ENCODE measurements at places on chromosomes 2 and 18.

DNA sequence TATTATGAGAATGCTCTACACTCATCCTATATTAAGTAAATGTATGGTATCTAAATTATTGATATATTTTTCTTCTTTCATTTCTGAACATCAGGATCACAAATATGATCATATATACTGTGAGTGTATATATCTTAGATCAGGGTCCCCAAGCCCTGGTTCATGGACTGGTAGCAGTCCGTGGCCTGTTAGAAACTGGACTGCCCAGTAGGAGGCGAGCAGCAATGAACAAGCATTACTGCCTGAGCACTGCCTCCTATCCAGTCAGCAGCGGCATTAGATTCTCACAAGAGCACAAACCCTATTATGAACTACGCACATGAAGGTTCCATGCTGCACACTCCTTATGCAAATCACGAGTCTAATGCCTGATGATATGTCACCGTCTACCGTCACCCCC is 1247.1 kb upstream of the NXPH2 start:
- no peak for DNase-seq

DNA sequence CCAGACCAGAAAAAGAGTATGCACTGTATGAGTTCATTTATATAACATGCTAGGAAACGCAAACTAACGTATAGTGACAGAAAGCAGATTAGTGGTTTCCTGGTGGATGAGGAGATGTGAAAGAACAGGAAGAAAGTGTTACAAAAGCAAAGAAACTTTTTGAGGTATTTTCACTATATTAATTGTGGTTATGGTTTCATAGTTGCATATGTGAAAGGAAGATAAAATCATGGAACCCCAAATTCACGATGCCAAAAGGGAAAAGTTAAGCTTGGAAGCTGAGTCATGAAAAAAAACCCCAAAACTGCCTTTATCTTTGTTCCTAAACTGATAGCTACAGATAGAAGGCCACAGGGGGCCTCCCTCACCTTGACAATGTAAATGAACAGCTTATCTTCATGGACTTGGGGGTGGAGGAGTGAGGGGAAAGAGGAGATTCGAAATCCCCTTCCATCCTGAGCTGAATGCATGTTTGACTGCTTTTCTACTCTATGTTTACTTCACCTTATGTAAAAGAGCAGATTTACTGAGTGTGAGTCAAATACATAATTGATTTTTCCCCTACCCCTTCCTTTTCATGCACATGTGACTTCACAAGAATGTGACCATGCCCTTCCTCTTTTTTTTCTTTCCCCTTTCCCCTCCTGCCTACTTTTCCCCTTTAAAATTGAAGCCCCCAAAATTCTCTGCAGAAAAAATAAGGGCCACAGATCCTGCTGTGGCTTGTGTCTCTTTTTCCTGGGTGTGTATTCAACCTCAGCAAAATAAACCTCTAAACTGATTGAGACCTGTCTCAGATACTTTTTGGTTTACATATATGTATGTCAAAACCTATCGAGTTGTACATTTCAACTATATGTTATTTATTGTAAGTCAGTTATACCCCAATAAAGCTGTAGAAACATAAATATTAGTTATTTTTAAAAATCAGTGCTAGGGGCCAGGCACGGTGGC is 100.1 kb upstream of the TLK1 start:
- peak; percentile 33 for DNase-seq

GRCh38 chr2:239579081-239579480 is 178.3 kb upstream of the HDAC4 start:
- no peak for DNase-seq

DNA sequence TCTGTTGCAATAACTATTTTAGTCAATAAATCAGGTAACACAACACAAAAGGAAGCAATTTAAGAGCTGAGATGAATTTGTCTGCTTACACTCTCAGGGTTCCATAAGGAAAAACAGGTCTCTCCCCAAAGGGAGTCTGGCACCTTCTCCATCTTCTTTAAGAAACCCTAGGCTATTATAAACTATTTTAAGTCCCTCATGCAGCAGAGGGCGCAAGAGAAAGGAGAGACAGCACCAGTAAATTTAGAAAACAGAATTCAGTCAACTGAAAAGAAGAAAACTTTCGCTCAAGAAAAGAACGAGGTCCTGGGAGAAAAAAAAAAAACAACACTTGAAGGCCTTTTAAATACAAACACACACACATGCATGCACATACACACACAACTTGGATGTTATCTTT is 19.1 kb downstream of the SULT1C4 start:
- no peak for DNase-seq

DNA sequence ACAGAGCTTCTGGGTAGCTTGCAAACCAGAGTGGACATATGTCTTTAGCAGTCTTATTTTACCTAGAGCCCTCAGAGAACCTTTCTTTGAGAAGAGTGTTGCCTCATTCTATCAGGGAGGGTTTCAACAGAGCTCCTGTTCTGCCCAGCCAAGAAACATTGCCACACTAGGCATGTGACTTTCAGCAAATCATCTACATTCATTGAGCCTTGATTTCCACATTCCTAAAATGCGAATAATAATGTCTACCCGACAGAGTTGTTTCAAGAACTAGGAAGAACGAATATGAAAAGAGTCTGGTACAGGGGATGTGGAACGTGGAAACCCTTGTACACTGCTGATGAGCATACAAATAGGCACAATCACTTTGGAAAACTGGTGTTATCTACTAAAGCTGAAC is 7.8 kb upstream of the PRKAG3 start:
- no peak for DNase-seq

DNA sequence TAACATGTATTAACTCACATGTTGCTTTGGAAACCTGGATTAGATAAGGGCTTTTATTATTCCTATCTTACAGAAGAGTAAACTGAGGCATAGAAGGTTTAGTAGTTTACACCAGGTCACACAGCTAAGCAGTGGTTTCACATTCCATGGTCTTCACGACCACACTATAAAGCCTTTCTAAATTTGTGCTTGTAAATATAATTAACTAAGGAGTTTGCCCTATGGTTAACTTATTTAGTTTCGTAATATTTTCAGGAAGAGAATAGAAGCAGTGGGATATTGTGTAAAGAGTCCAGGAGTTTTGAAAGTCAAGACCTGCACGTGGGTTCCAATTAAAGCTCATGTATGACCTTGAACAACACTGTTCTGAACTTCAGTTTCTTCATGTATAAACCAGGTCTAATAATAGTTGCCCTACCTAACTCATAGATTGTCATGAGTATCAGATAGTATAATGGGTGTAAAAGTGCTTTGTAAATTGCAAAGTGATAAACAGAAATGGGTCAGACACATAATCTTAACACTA is 19.5 kb upstream of the SOS1 start:
- DNase-seq, result no peak

- no peak for DNase-seq
Observed at GRCh38 chr18:14914771-14915170, 166.8 kb downstream of the ANKRD30B start.

DNA sequence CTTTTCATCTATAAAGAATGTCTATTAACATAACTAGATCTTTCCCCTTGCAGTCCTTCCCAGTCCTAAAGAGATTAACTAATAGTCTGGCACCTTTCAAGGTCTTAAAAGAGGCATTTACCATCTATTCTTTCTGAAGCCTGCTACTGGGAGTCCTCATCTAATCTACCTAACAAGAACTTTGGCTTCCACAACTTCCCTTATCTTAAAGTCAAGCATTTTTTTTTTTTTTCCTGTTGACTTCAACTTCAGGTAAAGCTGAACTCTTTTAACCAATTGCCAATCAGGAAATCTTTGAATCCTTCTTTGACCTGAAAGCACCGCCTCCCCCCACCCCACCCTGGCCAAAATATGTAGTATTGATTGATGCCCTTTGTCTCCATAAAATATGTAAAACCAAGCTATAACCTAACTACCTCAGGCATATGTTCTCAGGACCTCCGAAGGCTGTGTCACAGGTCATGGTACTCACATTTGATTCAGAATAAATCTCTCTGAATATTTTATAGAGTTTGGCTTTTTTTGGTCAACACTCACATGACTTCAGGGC is 168.6 kb downstream of the PTPRM start:
- no peak for DNase-seq

DNA sequence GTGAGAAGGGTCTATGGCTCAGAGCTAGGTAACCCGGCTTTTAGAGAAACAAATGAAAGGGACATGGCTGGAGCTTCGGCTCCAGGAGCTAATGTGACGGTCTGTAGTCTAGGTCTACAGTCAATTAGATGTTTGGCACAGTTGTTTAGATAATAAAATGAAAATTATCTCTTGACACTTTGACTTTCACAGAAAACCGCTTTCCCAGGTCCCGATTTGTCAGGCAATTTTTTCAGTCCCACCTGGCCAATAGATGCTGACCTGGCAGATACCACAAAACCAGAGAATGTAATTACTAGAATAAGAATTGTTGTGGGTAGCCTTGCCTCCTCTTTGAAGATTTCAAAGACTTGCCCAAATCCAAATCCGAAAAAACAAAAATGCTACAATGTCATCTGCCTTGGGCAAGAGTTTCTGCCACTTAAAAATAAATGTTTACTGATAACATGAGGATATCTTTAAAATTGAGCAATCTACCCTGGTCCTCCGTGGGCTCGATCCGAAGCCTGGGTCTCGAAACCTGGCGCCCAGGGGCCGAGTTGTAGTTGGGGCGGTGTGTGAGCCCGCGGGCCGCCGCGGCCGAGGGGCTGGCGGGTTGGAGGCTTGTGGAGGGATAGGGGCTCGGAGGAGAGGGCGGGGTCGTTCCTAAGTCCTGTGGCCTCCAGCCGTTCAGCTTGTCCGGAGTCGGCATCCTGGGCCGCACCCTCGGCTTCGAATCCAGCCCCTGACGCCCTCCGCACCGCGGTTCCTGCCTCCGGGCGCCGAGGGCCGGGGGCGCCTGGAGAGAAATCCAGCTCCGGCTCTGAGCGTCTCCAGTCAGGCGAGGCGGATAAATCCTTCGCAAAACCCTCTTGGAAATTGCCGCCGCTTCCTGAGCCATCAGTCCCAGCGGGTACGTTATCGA is 2.3 kb downstream of the EMX1 start:
- peak; percentile 22 for DNase-seq

DNA sequence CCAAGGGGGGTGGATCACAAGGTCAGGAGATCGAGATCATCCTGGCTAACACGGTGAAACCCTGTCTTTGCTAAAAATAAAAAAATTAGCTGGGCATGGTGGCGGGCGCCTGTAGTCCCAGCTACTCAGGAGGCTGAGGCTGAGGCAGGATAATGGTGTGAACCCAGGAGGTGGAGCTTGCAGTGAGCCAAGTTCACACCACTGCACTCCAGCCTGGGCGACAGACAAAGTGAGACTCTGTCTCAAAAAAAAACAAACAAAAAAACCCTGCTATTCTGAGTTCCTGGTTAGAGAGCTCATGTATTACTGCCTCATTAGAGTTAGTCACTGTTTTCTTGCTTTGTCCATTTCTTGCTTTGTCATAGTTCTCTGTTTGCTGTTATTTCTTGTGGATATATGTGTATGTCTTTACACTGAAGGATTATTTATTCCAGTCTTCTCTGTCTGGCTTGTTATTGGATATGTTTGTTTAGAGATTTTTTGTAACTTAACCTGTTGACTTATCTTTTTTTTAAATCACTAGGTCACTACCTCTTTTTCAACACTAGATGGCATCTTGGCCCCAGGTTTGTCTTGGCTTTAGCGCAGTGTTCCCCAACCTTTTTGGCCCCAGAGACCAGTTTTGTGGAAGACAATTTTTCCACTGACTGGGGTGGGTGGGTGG is 17.0 kb downstream of the TTLL4 start:
- no peak for DNase-seq

DNA sequence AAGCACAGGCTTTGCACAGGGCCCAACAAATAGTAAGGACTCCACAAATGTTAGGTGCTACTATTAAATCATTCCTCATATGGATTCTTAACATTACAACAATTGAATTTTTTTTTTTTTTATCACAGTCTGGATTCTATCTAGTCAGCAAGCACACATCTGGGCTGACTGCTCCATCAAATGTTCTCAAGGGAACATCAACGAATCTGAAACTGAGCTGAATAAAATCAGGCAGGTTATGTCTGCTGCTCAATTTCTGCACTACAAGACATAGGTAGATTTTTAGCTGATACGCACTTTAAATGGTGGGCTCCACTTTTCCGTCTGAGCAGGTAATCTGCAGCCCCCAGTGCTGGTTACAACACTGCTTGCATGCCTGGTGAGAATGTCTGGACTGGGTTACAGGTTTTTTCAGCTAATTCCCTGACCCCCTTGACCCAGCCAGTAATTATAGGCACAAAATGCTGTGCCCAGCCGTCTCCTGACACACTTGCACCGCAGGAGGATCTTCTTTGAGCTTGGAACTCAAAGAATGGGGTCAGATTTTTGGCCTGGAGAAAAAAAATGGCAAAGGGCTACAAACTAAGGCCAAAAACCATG is 44.6 kb downstream of the ADD2 start:
- no peak for DNase-seq

DNA sequence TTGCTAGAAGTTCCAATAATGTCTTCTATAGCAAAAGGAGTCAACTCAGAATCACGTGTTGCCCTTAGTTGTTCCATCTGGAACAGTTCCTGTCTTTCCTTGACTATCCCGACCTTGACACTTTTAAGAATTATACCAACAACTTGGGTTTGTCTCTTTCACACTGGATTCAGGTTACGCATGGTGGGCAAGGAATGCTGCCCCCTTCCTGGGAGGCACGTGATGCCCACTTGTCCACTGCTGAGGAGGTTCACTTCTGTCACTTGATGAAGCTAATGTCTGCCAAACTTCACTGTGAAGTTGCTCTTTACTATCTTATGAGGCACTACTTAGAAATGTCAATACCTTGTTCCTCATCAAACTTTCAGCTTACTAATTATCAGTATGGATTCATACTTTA is 5.3 kb downstream of the COX5B start:
- DNase-seq, result no peak

GRCh38 chr2:55419233-55419678 is 400 bp downstream of the CCDC88A start:
- no peak for DNase-seq

- no peak for DNase-seq
Observed at GRCh38 chr2:124162256-124162655, 137.2 kb downstream of the CNTNAP5 start.

- DNase-seq, result no peak
Observed at GRCh38 chr2:36480636-36481035, 117.3 kb downstream of the FEZ2 start.

GRCh38 chr2:170368370-170368769 is 190.4 kb downstream of the MYO3B start:
- DNase-seq, result no peak
